ENCODE measurements at places on chromosomes 6 and 20.

- DNase-seq: no peak
Measured at GRCh38 chr6:140230282-140230681, 855.8 kb upstream of the CITED2 start.

DNA sequence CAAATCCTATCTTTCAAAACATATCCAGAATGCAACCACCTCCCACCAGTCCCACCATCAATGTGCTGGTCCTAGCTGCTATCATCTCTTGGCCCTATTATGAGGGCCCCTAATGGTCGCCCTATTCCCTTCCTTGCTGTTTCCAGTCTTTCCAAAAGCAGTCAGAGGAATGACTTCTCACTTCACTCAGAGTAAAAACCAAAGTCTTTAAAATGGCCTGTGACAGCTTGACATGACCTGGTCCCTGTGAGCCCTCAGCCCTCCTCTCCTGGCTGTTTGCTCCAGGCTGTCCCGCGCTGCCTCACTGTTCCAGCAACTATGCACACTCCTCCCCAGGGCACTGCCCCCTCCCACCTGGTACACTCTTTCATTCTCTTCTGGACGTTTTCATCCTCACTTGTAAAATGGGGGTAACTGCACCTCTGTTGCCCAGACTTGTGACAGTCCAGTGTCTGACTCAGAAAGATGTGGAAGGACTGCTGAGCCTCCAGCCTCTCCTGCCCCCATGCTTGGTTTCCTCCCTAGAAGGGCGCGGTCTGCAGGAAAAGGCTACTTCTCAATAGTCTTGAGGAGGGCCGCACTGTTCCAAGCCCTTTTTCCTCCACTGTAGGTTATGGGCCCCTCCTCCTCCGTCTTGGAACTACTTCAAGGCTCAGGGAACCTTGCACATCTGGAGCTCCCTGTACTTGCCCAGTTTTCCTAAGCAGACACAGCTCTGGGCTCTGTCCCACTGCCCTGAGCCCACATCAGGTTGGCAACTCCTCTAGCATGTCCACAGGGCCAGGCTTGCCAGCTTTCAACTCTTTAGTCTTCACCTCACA, 64.7 kb downstream of the MYH7B start:
- no peak for DNase-seq

- no peak for DNase-seq
Measured at GRCh38 chr6:139581485-139581865, 207.0 kb upstream of the CITED2 start.

DNA sequence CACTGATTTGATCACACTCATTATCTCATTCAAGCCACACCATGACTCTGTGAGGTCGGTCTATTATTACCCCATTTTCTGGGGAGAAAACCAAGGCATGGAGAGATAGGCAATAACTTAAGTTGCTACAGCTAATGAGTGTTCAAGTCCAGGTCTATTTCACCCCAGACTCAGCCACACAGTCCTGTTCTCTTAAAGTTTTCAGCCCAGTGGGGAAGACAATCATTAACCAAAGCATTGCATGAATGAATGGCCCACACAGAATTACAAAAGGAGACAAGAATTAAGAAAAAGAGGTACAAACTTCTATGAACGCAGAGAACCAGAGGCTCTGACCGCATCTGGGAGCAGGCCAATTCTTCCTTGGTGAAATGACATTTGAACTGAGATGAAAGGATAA, 7.1 kb downstream of the BPI start:
- DNase-seq: no peak

GRCh38 chr20:43408848-43409576, 48.7 kb upstream of the SRSF6 start:
- no peak for DNase-seq

GRCh38 chr6:142321451-142321850, 19.6 kb downstream of the ADGRG6 start:
- no peak for DNase-seq

GRCh38 chr6:164832410-164832809, 477.0 kb downstream of the C6orf118 start:
- no peak for DNase-seq

- no peak for DNase-seq
Measured at GRCh38 chr6:168506460-168506859, 65.5 kb downstream of the SMOC2 start.

DNA sequence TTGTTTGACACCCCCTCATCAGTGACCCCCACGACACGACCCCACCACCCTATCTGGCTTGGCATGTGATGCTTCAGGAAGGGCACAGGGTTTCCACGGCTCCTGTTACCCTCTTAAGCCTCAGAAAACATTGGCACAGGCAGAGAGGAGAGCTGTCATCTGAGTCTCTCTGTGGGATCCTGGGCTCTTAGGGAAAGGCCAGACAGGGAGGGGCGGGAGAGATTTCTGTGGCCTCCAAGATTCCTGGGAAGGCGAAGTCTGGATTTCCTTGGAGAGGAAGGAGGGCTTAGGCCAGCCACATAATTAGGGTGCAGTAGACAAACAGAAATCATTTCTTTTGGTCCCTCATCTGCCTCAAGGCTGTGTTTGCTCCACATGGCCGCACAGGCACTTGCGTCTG, 191.6 kb upstream of the SNX9 start:
- no peak for DNase-seq

GRCh38 chr20:50821994-50822393, 27.1 kb downstream of the BCAS4 start:
- DNase-seq: no peak

- DNase-seq: no peak
Measured at GRCh38 chr6:117448732-117449485, 23.2 kb upstream of the ROS1 start.

GRCh38 chr20:40335437-40335836, 353.6 kb downstream of the MAFB start:
- DNase-seq: no peak

DNA sequence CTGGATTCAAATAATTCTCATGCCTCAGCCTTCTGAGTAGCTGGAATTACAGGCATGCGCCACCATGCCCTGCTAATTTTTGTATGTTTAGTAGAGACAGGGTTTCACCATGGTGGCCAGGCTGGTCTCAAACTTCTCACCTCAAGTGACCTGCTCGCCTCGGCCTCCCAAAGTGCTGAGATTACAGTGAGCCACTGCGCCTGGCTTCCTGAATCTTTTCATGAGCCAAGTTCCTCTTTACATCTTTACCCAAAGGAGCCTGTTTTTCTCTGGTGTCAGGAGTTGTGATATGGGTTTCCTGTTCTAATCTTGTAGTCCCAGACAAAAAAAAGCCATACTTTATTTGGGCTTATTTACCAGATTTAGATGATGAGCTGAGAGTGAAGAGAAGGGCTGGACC, 34.4 kb downstream of the PCNA start:
- no peak for DNase-seq

DNA sequence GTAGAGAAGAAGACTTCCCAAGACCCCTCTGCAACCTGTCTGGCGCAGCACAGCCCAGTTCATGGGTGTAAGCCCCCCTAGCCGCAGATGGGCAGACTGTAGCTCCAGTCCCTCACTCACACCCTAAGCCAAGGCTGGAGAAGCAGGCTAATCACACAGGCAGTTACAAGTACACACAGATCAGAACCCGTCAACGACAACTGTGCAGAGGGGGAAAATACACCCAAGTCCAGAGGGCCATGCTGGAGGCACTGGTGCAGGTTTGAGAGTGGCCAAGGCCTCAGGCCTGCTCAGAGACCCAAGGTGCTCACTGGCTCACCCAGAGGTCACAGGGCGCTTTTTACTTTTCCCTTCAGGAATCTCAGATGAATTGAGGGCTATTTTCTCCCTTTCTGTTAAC, 106.1 kb downstream of the NOL4L start:
- no peak for DNase-seq

- DNase-seq: no peak
Measured at GRCh38 chr6:143059663-143060353, 881 bp upstream of the AIG1 start.

- no peak for DNase-seq
Measured at GRCh38 chr6:143596866-143597265, 80.9 kb upstream of the PHACTR2 start.

- no peak for DNase-seq
Measured at GRCh38 chr6:37308069-37308815, 45.5 kb upstream of the RNF8 start.

DNA sequence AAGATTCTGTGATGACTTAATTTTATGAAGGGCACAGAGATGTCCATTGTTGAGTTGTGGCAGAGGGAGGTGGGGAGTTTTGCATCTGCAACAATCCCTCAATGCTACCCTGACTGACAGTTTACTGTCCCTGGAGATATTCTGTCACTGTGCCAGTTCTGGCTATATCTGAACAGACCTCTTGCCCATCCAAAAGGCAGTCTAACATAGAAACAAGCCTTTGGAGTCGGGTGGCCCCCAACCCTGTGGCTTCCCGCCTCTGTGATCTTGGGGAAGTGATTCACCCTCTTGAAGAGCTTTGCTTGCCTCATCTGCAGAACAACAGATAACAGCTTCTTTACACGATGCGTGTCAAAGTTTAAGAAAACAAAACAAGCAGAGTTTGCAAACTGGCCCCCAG, 3.8 kb upstream of the E2F1 start:
- DNase-seq: no peak

GRCh38 chr20:46512943-46513844, at the start of gene ZNF334:
Gene ZNF334, minus strand, starts transcription at chr20:46513559. Its CDS starts 1,457 bp downstream, at chr20:46512102.
- no peak for DNase-seq

GRCh38 chr20:51354769-51355319, 187.7 kb downstream of the NFATC2 start:
- no peak for DNase-seq

- DNase-seq: no peak
Measured at GRCh38 chr6:106194949-106195921, 109.1 kb downstream of the PRDM1 start.

GRCh38 chr6:40353967-40354452, 233.2 kb downstream of the LRFN2 start:
- DNase-seq: no peak

DNA sequence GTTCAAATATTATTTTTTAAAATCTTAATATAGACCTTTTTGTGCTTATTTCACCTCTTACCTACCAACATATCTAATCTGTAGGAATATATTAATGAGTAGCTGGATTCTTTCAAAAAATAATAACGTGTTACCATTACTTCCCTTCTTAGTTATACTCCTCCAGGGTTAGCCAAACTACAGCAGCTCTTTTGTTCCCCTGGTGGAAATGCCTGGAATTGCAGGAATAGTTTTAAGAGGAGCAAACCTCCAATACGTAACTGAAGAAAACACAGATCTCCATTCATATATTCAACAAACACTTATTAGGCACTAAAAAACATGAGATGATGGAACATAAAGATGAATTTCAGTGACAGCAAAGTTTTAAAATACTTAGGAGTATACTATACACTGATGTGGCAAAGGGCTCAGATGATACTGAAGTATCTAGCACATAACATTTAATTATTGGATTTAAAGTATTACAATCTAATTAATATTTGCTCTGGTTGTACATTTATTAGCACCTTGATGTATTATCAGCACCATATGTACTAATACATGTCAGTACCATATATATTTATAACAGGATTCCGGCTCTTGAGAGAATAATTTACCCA, 78.3 kb downstream of the TBX18 start:
- no peak for DNase-seq

- DNase-seq: no peak
Measured at GRCh38 chr6:9131616-9132015, 696.3 kb upstream of the SLC35B3 start.

GRCh38 chr6:15715851-15716250, 53.0 kb upstream of the DTNBP1 start:
- DNase-seq: no peak

DNA sequence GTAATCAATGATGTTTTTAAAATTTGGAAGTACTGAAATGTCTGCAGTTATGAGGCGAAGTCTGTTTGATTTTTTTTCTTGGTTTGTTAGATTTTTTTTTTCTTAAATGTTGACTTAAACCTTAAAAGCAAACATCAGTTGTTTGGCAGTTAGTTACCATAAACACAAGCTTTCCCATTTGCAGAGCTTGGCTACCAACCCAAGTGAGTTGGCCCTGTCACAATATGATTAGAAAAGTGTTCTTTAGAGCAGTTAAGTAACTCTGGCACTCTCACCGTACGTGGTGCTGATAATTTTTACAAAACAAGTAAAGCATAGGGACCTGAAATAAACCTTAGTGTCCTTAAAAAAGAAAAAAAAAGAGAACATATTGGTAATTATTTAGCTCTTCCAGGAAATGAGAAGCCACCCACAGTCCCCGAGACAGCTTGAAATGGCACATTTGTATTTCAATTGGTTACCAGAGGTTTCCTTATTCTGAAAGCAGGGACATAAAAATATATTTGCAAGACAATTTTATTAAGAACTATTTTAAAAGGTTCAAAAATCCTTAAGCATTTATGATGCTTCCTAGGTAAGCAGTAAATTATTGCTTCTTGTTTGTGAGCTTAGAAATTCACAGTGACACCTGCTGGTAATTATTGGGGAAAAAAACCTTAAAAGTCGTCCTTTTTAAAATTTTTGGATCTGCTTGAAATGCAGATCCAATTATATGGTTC, 3.9 kb downstream of the HEY2 start:
- no peak for DNase-seq

DNA sequence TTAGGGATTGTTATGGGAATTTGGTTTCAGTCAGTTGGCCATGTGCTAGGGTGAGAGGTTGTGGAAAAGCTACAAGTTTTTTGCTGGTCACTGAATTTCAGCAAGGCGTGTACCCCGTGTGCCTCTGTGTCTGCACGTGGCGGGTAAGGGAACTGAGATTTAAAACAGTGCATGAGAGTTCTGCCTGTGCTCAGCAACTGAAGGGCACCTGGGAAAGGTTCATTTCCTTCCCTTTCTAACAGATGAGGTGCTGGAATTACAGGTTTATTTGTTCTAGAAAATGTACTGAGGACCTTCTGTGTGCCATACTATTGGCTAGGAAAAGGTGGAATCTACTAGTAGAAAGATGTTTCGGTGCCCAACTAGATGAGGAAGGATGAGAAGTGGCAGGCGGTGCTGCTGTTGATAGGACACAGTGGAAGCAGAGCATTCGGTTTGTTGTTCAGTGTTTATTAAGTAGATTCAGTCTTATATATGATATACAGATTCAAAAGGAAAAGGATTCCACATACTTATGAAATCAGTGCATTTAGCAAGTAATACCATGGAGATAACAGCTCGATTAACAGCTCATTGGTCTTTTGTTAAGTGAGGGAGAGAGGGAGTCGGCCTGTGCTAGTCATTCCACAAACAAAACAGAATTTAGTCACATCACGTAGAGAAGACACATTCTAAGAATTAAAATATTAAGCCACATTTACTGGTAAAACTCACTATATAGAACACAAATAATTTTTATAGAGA, 84.7 kb downstream of the ASXL1 start:
- no peak for DNase-seq

GRCh38 chr6:141510803-141511202, 621.9 kb upstream of the GJE1 start:
- DNase-seq: no peak
